ENCODE measurements at places on chromosomes 6 and 20. TPM values are rescaled to one million over a fixed set of nuclear protein-coding genes. Genes with fewer than 3 reads are reported as not detected.

DNA sequence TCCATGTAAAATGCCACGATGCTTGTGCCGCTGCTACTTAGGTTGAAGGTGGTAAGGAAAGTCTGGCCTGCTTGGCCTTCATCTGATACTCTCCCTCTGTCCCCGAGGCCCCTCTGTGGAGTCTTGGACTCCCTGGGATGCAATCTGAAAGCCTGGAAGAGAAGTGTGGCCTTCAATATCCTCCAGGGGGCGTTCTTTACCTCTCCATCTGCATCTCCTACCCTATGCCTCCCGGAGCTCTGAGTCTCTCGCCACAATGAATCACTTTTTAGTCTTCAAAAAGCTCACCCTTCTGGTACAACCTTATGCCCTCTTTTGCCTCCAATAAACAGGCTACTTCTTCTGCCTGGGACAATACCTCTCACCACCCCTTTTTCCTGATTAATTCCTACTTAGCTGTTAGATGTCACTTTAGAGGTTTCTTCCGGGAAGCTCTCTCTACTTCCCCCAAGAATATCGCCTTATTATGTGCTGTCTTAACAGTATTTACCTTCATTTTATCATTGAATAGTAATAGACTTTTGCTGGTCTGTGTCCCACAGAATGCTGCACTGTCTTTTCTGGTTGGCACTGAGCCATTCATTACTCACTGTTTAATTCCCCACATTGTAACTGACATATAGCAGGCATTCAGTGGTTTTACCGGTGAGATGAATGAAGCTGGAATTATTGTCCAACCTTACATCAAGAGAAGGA is 13.9 kb upstream of the ATG5 start:
- DNase-seq, result peak; percentile 88

DNA sequence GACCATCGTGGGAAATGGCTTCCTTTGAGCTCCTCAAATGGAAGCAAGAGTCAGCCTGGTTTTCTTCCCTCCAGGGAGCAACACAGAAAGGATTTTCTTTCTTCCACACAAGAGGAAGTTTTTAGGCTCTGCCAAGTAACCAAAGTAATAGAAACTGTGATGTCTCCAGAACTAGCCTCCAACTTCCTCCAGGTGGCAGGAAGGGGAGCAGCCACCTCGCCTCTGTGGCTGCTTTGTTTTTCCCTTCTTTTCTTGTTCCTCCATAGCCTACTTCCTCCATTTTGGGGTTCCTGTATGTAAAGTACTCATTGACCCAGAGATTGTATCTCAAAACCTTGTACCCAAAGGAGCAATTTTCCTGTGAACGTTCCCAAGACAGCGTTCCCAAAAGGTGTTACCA is 32.7 kb upstream of the CCR6 start:
- no peak for DNase-seq

LY6G6F gene
- total RNA-seq, result not detected

GRCh38 chr20:39473536-39473935 is 511.4 kb downstream of the DHX35 start:
- no peak for DNase-seq

CCM2L gene
- 5.2 TPM for total RNA-seq

- no peak for DNase-seq
Measured at GRCh38 chr6:83958241-83958685, 75.3 kb upstream of the MRAP2 start.

GRCh38 chr6:18022398-18023231 is 35.2 kb upstream of the KIF13A start:
- peak; percentile 88 for DNase-seq

DNA sequence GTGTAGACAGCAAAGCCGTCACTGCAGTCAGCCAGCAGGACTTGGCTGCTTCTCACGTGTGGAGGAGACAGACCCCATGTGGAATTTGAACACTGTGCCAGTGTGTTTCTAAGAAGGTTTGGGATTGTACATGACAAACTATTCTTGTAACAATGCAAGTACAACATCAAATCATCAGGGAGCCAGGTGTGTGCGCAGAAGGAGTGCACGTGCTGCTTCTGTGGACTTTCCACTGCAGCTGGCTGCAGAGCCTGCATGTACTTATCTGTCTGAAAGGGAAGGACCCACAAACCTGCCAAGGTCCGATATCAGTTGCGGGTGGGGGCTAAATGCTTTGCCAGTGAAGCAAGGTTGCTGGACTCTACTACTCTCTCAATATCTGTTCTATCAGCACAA is 211.6 kb downstream of the WDR27 start:
- DNase-seq, result no peak

BPIFB2 gene
- not detected for total RNA-seq

DNA sequence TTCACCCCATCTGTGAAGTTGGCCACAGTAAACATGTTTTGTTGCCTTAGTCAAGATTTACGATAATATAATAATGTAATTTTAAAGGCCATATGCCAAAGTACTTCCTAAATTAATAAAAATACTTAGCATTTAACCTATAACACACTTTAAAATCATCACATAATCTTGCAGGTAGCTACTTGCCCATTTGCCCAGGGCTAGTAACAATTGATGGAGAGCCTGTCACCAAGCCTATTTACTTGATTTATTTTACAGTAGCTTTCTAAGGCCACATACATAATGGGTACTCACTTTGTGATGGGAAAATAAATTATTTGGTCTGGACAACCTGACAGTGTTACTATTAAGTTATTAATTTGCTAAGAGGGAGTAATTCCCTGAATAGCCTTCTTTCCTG is 14.5 kb downstream of the BTBD9 start:
- DNase-seq, result no peak

SLC22A16 gene
- total RNA-seq, result not detected

DNA sequence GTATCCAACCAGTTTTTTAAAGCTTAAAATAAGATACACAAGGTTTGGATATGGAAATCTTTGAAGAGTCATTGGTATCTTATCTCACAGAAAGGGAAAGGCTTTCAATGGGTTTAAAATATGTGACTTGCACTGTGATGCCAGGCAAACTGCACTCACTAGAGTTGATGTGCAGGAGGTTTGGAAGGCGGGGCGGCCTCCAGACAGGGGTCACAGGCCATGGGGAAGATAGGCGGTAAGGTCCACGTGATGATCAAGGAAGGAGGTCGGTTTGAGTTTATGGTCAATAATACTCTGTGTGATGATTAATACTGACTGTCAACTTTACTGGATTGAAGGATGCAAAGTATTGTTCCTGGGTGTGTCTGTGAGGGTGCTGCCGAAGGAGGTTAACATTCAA is 9.5 kb upstream of the RAMACL start:
- peak; percentile 28 for DNase-seq

ALDH5A1 gene
- total RNA-seq, result 9.6 TPM

- no peak for DNase-seq
Measured at GRCh38 chr6:21398741-21399325, 194.7 kb upstream of the SOX4 start.

DNA sequence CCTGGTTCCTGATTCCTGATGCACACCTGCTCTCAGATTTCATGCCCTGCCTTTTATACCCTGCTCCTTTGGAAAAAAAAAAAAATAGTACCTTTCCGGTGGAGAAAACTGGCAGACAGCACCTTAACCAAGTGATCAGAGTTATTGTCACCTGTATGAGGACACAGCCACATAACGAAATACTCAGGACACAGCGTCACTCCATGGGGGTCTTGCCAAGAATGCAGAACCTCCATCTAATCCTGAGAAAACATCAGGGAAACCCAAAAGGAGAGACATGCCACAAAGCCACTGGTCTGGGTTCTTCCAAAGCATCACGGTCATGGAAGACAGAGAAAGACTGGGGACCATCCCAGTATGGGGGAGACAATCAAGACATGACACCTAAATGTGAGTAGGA is 29.1 kb downstream of the BFSP1 start:
- DNase-seq, result peak; percentile 73

DNA sequence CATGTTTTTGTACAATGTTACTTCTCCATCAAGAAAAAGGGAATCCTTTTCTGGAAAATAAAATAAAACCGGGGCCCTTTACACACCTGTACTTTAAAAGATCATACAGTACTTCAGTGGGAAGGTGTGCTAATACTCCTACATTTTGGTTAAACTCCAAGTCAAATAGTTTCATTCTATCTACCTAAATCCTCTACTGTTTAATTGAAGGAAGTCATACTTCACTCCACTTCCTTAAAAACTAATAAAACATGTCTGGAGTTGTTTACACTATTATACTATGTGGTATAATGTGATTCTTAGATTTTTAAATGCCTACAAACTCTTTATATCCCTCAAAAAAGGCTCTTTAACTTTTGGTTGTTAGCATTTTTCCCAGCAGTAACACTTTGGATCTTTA is 18.6 kb upstream of the HBS1L start:
- no peak for DNase-seq

GRCh38 chr6:138716971-138717665 is 56.5 kb upstream of the CCDC28A start:
- no peak for DNase-seq

DNA sequence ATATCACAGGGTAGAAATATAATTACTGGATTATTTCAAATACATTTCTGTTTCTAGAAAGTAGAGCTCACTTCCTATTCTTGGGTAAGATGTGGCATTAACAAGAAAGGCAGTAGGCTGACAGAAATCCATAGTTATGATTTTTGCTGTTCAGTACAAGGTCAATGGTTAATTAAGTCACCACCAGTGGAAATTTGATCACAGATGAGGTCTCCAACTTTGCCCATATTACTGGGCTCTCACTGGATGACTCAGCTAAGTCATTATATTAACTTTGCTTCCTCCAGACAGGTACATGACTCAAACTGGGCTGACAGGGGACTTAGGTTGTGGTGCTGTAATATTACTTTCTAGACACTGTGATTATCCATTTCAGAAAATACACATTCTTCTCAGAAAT is 212.4 kb downstream of the GRIK2 start:
- no peak for DNase-seq

GRCh38 chr6:53321701-53322100 is 27.0 kb downstream of the ELOVL5 start:
- DNase-seq, result no peak

PSORS1C2 gene
- total RNA-seq, result not detected

GRCh38 chr20:5539691-5540090 is 210.5 kb upstream of the SHLD1 start:
- DNase-seq, result no peak

DNA sequence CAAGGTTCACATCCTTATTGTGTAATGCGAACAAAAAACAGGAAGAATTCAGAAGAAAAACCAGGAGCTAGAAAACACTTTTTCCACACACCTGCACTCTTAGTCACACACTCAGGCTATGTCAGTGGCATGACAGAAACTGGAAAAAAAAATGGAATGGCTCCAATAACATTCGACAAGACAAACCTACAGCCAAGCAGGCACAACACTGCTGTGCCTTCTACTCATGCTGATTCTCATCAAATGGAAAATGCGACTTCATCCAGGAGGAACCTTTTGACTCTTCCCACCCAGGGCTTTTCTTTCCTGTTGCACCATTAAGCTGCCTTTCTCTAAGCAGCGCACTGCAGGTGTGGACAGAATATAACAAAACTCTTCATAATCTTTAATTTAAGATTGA is 163.2 kb upstream of the BTBD3 start:
- no peak for DNase-seq

GRCh38 chr6:110098511-110099116 is 80.9 kb downstream of the WASF1 start:
- no peak for DNase-seq

DNA sequence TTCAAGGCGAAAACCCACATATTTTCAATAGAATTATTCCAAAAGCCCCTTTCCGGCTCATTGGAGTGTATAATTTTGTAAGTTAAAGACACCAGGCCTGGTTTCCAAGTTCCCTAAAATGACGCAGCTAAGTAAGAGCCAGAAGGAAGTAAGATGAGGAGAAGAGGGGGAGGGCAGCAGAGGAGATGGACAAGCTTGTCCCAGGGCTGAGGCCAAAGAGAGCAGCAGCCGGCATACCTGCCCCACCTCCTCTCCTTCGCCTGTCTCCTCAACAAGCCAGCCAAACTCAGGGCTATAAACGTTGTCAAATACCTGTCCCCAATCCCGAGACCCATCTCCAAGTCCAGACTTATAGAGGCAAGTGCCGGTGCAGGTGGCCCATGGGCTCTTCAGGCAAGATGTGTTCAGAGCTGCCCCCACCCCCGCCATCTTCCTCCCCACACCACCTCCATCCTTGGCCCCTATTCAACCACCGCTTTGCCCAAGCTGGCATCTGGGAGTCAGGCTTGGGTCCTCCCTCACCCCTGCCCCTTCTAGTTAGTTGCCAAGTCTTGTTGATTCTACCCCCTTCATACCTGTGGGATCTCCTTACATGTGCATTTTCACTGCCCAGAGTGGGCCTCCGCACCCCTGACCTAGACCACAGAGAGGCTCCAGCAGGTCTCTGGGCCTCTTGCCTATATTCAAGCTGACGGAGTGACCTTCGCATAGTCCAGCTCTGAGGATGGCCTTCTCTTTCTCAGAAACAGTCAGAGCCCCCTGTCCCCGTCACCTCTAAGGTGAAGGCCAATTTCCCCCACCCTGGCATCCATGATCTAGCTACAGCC is 75.7 kb upstream of the SIRPA start:
- peak; percentile 54 for DNase-seq

DNA sequence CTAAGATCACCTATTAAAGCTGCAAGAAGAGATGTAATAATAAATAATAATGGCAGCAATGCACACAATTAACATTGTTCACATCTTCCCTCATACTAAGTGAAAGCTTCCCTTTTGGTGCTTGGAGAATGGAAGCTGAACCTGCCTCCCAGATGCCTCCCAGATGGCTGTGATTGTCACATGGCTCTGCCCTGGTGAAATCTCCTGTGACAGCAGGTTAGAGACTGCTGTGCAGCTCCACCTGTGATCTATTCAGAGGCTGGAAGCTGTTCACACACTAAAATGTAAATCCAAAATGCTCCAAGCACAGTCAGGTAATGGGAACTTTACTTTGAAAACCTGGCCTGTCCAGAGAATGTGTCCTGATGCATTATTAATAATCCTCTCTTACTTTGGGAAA is 41.7 kb upstream of the RGS17 start:
- no peak for DNase-seq

DNA sequence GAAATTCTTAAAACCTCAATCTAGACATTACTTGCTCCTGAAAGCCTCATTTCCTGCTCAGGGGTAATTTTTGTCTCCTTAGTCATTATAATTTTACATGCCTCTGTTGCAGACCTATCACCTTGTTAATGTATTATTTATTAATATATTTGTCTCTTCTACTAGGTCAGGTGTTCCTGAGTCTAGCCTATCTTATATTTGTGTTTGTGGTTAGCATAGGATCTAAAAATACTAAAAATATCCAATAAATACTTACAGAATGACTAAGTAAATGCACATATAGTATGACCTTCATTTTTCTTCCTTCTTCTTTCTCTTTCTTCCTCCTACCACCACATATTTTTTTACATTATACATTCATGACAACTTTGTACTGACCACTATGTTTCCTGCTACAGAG is 268.9 kb upstream of the HS3ST5 start:
- DNase-seq, result no peak

WFDC12 gene
- not detected for total RNA-seq

- peak; percentile 47 for DNase-seq
Measured at GRCh38 chr6:141829566-141830360, 303.0 kb upstream of the GJE1 start.

OLIG3 gene
- not detected for total RNA-seq

- no peak for DNase-seq
Measured at GRCh38 chr6:126534401-126534800, 194.5 kb downstream of the CENPW start.
